Karpas-422 (cell line): ENCODE measurements at places on chromosomes 16 and 17. TPM values are rescaled to one million over a fixed set of nuclear protein-coding genes. Genes with fewer than 3 reads are reported as not detected.

DNA sequence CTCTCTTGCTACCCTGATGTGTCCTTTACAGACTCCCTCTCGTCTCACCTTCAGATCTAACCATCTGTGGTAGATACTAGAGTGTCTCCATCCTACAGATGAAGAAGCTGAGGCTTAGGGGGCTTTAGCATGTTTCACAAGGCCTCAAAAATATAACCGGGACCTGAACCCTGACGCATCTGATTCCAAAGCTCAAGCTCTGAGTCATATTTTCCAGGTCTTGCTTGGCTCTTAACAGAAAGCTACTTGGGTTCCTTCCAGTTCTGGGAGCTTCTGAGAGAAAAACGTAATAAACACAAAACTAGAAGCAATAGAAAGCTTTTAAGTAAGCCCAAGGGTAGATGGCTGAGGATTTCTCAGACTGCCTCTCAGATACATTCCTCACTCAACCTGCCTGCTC, 224.3 kb upstream of the EEF2KMT start:
- DNase-seq = no peak

- DNase-seq = peak; percentile 95
These were observed at the start of gene TNRC6A for GRCh38 chr16:24729243-24729950. TSS of gene TNRC6A (plus strand) at chr16:24729651. CDS start at chr16:24729842, 191 bp downstream.

DNA sequence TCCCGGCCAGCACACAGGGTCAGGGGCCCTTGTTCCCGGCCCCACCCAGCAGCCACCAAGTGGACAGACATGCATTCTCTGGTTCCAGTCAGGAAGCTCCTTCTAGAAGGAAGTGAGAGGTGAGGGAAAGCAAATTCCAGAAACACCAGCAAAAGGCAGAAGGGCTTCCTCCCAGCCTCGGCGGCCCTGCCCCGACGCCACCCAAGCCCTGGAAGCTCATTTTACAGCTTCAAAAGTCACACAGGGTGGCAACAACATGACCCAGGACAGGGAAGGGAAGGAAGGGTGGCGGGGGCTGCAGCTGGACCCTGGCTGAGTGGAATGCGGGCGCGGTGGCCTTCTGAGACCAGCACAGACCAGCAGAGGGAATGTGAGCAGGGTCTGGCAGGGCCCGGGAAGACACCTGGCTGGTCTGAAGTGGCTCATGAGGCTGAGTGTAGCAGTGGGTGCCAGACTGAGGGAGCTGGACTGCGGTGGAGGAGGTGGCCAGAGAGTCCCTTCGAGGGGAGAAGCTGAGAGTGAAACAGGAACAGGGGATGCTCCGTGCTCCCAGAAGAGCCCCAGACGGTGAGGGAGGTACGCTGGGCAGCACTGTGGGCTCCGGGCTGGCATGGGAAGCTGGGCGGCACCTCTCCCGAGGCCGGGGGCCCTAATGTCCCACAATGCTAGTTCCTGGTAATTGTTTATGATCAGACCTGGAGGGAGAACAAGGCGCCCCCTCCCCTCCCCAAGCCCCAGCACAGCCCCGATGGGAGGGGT, 1.9 kb upstream of the UNC13D start:
- DNase-seq = no peak

DNA sequence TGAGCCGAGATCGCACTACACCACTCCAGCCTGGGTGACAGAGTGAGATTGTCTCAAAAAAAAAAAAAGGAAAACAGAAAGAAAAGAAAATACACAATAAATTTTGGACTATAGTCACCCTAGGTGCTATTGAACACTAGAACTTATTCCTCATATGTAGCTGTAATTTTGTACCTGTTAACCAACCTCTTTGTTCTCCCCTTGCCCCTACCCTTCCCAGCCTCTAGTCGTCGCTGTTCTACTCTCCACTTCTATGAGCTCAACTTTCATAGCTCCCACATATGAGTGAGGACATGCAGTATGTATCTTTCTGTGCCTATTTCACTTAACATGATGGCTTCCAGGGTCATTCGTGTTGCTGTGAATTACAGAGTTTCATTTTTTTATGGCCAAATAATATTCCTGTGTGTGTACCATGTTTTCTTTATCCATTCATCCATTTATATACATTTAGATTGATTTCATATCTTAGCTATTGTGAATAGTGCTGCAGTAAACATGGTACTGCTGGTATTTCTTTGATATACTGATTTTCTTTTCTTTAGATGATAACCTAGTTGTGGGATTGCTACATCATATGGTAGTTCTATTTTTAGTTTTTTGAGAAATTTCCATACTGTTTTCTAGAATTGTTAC, 28.3 kb downstream of the VPS35L start:
- DNase-seq = peak; percentile 71

GRCh38 chr16:89746043-89746442, 24.7 kb downstream of the ZNF276 start:
- DNase-seq = no peak

DNA sequence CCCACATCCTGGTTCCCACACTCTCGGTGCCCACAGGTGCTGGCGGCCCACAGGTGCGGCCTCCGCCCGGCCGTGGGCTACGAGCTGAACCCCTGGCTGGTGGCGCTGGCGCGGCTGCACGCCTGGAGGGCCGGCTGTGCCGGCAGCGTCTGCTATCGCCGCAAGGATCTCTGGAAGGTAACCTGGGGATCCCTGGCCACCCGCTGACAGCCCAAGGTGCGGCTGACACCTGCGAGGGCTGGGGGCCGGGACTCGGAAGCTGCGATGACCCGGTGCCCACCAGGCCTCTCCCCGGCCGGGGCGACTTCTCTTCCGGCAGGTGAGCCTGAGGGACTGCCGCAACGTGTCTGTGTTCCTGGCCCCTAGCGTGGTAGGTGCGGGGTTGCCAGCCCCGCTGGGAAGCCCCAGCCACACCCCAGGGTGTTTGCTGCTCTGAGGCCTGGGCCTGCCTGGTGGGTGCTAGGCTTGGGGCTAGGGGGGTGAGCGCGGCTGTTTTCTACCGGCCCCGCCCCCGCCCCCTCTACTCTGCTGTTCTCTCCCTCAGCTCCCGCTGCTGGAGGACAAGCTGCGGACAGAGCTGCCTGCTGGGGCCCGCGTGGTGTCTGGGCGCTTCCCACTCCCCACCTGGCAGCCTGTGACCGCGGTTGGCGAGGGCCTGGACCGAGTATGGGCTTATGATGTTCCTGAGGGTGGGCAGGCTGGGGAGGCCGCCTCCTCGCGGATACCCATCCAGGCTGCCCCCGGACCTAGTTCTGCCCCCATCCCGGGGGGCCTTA, 1.0 kb downstream of the ANTKMT start:
- DNase-seq = peak; percentile 45

DNA sequence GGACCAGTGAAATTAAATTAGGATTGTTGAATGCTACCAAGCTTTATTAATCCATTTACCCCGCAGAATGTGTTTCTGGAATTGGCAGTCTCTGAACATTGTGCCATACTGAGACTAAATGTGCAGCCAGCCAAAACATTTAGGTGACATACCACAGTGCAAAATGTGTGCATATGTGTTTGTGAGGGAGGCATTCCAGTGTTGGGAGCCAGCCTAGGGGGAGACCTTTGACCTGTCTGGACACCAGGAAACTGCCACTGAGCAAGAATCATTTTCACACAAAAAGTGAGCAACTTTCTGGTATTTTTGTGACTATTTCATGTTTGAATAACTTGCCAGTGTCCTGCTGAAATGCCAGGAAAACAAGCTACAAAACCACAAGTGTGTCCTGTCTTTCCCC, 64.7 kb upstream of the SLC12A3 start:
- DNase-seq = no peak

DNA sequence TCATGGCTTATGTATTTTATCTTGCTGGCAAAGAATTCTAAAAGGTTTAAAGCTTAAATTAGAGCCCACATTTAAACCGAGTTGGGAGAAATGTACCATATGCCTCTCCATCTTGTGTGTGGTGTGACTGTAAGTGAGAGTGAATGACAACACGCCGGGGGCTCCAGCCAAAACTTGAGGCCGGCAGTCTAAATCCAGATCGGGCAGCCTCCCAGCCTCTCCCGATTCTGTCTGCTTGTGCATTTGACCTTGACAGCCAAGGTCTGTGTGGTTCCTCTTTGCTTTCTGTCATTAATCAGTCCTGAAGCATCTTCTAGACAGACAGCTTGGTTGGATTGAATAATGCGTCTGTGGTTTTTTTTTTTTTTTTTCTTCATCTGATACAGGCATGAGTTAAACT, 1093.2 kb upstream of the EEF2KMT start:
- no peak for DNase-seq

DNA sequence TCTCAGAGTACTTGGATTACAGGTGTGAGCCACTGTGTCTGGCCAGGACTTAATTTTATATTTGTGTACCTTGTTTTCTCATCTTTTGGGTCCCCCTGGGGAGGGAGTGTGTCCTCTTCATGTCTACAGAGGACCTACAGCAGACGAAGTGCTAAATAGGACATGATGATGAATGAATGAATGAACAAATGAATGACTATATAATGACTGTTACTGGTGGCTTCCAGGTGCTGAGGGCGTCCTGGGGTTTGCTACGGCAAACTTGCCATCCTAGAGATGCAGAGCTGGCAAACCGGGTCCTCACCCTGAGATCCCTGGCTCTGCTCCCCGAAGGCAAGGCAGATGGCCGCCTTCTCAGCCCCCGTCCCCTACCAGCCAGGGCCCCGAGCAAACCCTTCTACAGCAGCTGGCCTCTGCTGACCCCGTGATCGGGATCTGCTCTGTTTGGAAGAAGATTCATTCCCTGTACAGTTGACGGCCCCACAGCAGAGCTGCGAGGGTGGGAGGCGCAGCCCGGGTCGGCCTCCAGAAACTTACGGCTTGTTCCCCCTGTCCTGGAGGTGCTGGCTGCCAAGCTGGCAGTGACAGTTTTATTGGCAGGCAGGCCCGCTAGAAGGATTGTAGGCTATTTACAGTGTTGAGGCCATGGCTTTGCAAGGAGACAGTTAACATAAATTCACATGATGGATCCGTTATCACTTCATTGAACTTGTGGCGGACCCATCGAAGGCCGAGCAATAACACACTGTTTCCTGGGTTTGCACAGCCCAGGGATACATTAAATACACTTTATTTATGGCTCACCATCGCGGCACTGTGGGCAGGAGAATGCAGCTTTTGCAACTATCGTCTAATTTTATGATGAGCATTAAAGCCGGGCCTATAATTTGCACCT, 197.7 kb upstream of the GSE1 start:
- DNase-seq = no peak

DNA sequence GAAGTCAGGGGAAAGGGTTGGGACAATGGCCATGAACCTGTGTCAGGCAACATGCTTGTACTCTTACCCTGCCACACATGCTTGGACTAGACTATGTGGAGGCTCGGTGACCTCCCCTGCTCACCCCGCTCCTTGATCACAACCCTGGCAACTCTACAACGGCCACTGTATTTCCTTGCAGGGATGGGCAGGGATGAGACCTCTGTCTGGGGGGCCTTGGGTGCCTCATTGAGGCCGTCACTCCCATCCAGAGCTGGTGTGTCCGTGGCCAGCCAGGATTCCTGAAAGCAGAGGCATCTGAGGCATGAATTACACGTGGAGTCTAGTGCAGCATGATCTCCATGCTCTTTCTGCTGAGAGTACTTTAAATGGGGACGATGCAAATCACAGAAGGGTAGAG, 948 bp downstream of the PLA2G15 start:
- no peak for DNase-seq

- DNase-seq = no peak
These were observed 6.6 kb downstream of the ENDOV start for GRCh38 chr17:80421381-80422090.

- DNase-seq = no peak
These were observed 13.5 kb upstream of the DNAI2 start for GRCh38 chr17:74260525-74260850.

- DNase-seq = no peak
These were observed 9.0 kb downstream of the CDH5 start for GRCh38 chr16:66375451-66375850.

GRCh38 chr17:10635290-10635689, 21.8 kb downstream of the MYH3 start:
- no peak for DNase-seq

Gene GRIN2C
- not detected in 2 replicates for total RNA-seq

Gene CCL18
- not detected in 2 replicates for total RNA-seq

Gene CTRB2
- total RNA-seq = not detected in 2 replicates

Gene NPIPA7
- total RNA-seq = 2.4 and 27.4 TPM in 2 replicates

Gene ZNRF1
- 5.9 and 14.4 TPM in 2 replicates for total RNA-seq
